GM12865 (cell line): ENCODE measurements at places on chromosomes 3 and 15.
A peak's percentile ranks its signal among the peaks of the same experiment; 100 is the strongest.

DNA sequence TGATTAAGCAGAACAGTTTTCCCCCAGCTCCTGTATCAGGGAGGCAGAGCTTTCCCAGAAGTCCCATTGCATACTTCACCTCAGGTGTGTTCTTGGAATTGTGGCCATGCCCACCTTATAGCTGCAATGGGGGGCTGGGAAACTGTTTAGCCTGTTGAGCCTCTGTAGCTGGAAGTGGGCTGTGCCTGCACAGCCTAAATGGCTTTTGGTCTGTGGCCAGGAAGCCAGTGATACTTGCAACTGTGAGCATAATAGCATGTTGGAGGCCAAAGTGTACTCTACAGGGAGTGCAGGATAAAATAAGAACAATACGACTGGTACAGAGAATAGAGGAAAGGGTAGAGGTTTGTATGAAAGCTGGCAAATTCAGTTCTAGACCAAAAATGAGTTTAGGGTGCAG lies 248.5 kb downstream of the PTPRG start:
- no peak for DNase-seq

GRCh38 chr15:87597346-87598052 lies 659.0 kb downstream of the NTRK3 start:
- DNase-seq: no peak

DNA sequence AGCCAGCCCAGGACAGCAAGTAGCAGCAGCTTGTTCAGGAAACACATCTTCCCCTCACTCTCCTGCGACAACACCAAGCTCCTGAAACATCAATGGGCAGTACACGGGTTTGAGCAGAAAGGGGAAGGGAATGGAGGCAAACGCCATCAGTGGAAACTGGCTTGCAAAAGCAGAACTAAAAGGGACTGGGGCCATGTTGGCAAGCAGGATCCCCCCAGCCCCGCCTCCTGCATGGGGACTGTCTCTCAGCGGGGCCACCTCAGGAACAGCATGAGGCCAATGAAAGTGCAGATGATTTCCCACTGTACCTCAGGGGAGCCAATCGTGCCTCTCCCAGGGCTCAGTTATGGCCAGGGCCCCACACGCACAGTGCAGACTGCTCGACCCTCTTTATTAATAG lies 6.8 kb downstream of the CDAN1 start:
- DNase-seq: no peak

DNA sequence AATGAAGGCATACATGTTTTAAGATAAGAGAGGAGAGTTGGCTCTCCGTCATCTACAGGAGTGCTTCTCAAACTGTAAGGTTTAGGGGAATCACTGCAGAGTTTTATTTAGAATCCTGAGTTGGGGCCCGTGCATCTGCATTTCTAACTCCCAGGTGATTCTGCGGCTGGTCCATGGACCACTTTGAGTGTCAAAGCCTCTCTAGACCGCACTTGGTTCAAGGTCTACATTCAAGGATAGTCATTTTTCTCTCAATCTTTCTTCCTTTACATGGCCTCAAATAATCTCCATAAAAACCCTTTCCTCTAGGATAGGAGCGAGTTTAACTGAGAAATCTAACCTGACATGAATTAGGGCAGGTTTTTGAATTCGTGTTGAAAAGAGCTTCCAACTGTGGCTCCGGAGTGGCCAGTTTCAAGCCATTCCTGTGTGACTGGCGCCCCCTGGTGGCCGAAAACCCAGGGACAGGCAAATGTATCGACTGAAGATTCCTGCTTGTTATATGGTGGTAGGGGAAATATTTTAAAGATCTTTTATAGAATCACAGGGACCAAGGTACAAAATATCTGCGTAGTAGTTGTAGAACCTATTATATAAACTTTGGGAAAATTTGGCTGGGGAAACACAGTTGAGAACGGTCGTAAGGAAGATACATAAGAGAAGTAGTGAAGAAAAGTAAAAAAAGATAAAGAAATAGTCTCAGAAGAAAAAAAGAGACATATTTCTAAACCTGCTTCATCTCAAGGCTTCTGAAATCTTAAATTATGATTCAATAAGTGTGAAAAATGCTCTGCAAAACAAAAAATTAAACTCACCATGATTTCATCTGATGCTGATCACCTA lies 11.9 kb downstream of the GABRR3 start:
- peak; percentile 88 for DNase-seq

DNA sequence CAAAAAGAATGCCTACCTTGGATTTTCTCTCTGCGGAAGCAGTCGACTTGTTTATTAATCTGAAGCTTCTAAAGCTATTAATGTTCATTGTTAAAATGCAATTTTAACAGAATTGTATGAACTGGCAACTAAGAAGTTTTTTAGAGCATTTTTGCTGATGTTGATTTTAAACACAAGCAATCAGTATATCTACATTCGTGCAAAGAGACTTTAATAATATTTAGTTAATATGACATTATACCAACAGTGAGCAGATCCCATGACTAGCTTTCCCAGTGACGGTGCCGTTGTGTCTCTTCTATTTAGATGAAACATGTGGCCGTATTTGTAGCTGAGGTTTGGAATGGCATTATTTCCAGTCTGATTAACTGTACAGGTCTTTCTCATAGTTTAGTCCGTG lies 88.0 kb downstream of the PEX5L start:
- no peak for DNase-seq

DNA sequence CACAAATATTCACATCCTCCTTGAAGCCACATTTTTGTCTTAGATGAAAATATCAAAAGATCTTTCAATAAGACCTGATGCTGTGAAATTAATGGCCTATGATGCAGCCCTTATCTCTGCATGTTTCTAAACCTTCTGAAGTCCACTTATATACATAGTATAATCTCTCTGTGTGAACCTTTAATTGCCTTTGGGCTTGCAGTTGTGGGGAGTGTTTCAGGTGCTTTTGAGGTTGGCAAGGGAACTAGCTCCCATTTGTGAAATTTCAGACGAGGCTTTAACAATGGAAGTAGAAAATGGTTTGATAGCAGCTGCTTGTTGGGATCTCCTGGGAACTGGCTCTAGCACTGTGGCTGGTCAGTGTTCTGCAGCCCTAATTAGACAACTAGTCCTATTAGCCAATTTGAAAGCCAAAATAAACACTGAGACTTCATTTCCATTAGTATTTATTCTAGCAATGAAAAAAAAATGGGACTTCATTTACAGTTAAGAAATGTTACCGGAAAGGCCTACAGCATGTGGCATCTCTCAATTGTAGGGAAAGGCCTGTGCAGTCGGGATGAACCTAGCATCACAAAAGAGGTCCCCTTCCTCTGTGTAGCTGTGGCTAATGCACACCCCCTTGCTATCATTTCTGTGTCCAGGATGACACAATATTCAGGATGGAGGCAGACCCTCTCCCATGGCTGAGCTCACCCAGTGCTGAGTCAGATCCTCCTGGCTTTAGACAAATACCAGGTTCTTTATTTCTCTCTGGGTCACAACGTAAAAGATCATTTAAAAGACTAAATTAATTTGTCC lies 140.7 kb upstream of the TRIM42 start:
- no peak for DNase-seq

- DNase-seq: peak; percentile 94
Measured at GRCh38 chr15:43249699-43250203, 17.0 kb downstream of the TGM5 start.

DNA sequence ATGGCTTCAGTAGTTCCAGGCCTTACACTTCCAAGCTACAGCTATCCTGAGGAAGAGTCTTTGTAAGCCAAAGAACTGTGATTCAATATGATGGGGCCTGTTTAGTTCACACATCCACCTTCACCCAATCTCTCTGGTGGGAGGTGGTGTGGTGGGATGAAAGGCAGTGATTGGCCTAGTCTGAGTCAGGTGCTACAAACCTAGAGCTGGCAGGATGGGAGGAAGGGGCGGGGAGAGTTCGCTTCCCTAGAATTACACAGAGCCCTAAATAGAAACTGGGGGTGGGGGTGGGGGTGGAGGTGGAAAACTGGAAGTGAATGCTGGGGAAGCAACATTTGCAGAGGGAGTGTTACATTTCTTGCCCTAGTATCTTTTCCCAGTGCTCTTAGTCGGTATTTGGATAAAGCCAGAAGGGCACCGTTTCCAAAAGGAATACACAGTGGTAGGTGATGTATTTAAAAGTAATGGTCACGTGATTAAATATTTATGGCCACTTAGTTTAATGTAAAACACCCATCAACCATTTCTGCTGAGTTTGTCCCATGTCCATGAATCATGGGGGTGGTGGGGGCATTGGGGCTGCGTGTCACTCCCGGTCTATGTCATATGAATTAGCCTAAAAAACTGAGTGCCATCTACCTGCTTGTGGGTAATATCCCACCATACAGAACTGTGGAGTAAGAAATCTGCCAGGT lies 247.6 kb upstream of the PROK2 start:
- DNase-seq: no peak

DNA sequence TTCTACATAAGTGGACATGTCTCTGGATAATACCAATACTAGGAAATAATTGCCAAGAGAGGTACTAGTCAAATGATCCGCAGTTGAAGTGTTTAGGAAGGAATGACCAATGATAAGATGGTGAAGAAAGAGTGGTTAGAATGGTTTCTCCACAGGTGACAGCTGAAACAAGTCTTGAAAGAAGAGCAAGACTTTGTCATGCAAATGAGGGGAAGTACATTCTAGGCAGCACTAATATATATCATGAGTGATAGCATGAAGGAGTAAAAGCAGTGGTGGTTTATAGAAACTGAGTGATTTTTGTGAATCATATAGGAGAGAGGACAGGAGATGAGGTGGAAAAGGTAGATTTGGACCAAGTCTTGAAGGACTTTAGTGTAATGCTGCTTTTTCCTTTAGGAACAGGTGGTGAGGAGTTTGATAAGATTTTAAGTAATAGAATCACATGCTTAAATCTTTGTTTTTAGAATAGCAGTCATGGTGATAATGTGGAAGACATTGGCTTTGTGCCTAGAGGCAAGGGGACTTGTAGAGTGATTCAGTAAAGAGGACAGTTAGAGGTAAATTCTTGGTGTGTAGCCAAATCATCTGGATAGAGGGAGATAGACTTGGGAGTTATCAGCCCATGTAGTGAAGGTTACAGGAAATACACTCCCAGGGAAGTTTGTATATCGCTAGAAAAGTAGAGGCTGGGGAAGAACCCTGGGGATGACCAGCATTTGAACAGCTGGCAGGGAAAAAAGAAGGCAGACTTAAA lies 31.9 kb downstream of the SLMAP start:
- DNase-seq: peak; percentile 73

- no peak for DNase-seq
Measured at GRCh38 chr15:96331144-96331944, 844 bp downstream of the NR2F2 start.

GRCh38 chr15:48304398-48304797 lies 26.8 kb upstream of the DUT start:
- no peak for DNase-seq

GRCh38 chr15:76098685-76099084 lies 38.9 kb downstream of the TMEM266 start:
- no peak for DNase-seq

DNA sequence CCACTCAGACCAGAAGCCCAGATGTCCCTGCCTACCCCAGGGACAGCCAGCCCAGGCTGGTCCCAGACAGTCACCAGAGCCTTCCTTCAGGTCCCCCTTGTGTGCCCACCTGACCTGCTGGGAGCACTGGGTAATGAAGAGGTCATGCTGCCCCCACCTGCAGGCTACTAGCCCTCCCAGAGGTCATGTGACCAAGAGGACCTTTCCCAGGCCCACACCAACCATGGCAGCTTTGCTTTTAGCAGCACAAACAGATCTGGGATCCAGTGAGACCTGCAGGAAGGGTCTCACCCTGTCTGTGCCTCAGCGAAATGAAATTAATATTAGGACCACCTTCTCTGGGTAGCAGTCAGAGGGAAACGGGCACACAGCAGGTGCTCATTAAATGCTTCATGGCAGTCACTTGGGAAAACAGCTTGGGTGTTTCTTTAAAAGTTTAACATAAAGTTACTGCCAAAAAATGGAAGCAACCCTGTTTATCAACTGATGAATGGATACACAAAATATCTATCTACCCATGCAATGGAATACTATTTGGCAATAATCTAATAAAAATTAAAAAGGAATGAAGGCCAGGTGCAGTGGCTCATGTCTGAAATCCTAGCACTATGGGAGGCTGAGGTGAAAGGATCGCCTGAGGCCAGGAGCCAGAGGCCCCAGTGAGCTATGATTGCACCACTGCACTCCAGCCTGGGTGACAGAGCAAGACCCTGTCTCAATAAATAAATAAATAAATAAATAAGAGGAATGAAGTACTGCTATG lies 43.7 kb downstream of the DNAJB8 start:
- DNase-seq: no peak

DNA sequence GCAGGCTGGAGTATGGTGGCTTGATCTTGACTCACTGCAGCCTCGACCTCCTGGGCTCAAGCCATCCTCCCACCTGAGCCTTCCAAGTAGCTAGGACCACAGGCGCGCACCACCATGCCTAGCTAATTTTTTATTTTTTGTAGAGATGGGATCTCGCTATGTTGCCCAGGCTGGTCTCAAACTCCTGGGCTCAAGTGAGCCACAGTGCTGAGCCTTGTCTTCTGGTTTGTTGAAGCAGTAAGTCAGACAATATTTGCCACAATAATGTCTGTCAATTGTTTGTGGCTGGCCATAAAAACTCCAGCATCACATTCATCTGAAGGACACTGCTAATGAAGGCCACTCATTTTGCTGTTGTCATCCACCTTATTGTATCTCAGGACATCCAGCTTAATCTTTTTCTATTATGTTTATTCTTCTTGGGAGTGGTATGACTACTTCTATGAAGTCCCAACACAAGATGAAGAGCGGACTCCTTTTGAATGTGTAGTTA lies 185.9 kb downstream of the FNDC3B start:
- DNase-seq: no peak

GRCh38 chr15:88615303-88616107 lies 5.6 kb upstream of the AEN start:
- peak; percentile 82 for DNase-seq

- DNase-seq: no peak
Measured at GRCh38 chr3:149466192-149466591, 8.3 kb upstream of the TM4SF4 start.
